NCI-H1436 treated with DMSO at 0.1 percent for 48 hours (cell line): ENCODE measurements at places on chromosomes 13 and 19.

DNA sequence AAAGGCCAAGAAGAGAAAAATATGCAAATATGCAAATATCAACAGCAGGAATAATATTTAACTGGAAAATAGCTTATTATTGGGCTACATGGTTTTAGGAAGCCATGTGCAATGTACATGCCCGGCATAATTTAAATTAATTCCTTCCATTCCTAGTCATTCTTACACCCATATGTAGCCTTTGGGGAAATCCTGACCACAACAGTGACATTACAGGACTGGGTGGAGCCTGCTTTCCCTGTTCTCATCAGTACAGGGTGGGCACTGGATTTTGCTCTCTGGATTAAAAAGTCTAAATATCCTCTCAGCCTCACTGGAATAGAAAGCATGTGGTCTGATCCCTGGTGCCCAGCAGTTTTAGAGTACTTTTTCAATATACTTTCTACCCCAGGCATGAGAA lies 198.2 kb downstream of the DNAJC15 start:
- DNase-seq, result no peak

- DNase-seq, result no peak
These were observed 7.7 kb downstream of the ZC3H4 start for GRCh38 chr19:47105874-47106273.

- no peak for DNase-seq
These were observed 27.1 kb downstream of the ZNF724 start for GRCh38 chr19:23222998-23223652.

- DNase-seq, result no peak
These were observed 13.4 kb upstream of the SIGLEC12 start for GRCh38 chr19:51514866-51515481.

GRCh38 chr13:94696171-94696570 lies 16.2 kb downstream of the SOX21 start:
- no peak for DNase-seq

DNA sequence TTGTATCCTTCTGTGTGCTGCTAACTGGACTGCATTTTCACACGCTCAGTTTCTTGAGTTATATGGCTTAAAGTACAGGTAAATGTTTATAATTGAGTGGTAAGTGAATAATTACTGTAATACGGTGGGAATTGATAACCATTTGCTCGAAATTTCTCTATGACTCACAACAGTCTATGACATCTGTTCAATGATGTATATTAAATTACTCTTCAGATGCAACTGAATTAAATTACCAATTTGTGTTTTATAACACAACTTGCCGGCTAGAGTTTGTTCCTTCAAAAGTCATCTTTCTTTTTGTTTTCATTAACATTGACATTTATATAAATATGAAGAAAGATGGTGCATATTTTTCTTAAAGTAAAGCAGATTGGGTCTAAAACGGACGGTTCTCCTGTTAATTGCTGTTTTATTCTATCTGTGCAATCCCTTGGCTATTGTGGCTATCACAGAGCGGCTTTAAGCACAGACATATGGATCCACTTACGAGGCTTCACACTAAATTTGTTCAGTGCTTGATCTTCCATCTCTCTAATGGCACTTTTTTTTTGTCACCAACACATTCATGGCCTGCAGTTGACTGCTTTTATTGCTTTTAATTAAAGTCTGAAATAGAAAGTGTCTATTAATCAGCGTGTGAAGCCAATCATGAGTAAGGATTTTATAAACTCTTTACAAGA lies 1291.6 kb upstream of the SLC10A2 start:
- DNase-seq, result no peak

- DNase-seq, result no peak
These were observed 2325.6 kb upstream of the PCDH20 start for GRCh38 chr13:63741029-63741813.

- DNase-seq, result no peak
These were observed 55.8 kb downstream of the AKAP11 start for GRCh38 chr13:42327725-42328124.

GRCh38 chr19:40262422-40262821 lies 22.7 kb downstream of the AKT2 start:
- DNase-seq, result no peak

DNA sequence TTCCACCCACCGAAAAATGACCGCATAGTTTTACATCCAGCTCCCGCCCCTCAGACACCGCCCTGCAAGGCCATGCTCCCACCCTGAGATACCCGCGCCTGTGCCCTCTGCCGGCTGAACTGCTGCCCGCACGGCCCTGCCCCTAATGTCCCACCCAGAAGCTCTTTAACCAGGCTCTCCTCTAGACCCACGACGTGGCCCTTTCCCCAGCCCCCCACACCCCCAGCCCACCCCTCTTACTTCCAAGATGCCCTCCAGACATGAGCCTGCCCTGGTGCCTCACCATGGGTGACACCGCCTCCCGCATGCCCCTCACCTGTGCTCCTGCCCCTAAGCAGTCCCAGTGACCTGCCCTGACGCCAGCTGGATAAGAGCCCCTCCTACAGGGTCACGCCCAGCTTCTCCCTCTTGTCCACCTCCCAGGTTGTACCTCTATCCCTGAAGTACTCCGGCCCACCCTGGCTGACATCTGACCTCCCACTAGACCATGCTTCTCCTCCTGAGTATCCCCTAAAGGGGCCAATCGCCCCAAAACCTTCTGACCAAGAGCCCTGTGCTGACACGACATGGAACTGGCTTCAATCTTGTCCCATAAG lies 51.2 kb downstream of the COLGALT1 start:
- DNase-seq, result no peak

GRCh38 chr13:86870444-86870843 lies 800.7 kb upstream of the SLITRK5 start:
- DNase-seq, result no peak

GRCh38 chr19:48856921-48857320 lies 11.5 kb downstream of the PLEKHA4 start:
- DNase-seq, result no peak

- no peak for DNase-seq
These were observed 7.2 kb downstream of the DNAJC15 start for GRCh38 chr13:43030548-43030947.

GRCh38 chr19:15631817-15632216 lies 8.9 kb upstream of the CYP4F3 start:
- no peak for DNase-seq

DNA sequence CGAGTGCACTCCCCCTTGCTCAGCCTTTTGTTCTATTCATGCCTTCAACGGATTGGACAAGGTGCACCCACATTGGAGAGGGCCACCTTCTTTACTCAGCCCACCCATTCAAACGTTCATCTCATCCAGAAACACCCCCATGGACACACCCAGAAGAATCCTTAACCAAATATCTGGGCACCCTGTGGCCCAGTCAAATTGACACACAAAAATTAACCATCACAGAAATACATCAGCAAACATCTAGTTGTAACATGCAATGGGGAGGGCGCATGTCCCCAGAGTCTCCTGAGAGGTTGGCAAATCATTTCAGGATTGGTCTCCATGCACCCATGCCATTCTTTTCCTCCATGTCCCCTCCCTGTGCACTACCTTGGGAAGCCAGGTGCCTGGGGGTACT lies 167.1 kb downstream of the ZNF536 start:
- DNase-seq, result no peak

GRCh38 chr13:89496478-89496877 lies 1825.3 kb downstream of the SLITRK5 start:
- DNase-seq, result no peak

GRCh38 chr13:21979161-21979806 lies 308.4 kb downstream of the FGF9 start:
- no peak for DNase-seq

DNA sequence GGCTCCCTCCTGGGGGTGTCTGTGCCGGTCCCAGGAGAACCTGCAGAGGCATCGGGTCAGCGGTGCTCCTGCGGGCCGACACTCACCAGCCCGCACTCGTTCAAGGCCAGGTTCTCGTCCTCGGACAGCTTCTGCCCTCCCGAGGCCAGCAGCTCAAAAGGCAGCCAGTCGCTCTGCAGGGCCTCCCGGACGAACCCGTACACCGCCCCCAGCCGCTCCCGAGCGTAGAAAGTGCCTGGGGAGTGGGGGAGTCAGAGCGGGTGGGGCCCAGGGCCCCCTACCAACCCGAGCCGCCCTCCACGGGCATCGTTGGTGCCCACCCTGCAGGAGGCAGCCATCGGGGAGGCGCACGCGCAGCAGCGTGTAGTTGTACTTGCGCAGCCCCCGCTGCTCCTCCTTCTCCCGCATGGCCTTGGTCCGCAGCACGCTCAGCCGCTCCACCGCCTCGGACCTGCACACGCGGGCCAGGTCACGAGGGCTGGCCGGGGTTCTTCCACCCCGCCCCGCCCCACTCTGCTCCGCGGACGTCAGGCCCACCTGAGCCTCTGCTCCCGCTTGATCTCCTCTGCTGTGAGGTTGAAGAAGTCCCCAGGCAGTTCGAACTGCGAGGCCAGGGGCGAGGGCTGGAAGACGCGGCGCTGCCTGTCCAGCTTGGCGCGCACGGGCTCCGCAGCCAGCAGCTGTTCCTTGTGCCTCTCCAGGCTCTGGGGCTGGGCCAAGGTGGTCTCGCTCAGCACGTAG lies 11.5 kb downstream of the UBXN6 start:
- DNase-seq, result no peak

DNA sequence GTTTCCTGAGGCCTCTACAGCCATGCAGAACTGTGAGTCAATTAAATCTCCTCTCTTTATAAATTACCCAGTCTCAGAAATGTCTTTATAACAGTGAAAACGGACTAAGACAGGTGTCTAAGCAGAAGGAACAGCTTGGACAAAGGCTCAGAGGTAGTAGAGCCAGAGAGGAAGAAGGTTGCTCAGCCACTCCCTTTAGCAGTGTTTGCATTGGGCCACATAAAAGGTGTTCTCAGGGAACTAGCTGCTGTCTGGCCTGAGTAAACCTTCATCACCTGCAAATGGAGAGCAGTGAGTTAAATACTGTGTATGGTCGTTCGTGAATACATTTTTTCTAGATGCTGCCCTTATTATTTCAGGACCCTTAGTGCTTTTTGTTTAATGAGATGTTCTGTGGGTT lies 383.4 kb downstream of the EFNB2 start:
- no peak for DNase-seq

- DNase-seq, result no peak
These were observed 223.9 kb downstream of the LHFPL6 start for GRCh38 chr13:39379118-39379517.
